SHP77 treated with DMSO at 0.1 percent for 48 hours (cell line): ENCODE measurements at places on chromosomes 11 and 22.

GRCh38 chr22:45970705-45971407 lies 6.1 kb downstream of the WNT7B start:
- DNase-seq = no peak

DNA sequence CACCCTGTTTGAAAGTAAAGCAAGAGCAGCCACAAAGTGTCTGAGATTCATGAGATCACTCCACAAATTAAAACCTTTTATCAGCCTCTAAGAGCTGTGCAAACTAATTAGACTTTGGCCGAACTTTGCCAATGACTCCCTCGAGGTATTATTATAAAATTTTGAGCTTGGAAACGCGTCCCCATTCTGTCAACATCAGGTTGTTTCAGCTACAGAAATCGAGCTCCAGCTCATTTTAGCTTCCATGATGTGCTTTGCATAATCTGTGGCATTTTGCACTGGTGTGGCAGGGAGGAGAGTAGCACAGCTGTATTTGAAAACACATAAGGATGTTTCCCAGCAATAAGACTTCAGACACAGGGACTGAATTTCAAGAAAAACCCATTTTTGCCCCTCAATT lies 872.2 kb downstream of the NTM start:
- DNase-seq = no peak

DNA sequence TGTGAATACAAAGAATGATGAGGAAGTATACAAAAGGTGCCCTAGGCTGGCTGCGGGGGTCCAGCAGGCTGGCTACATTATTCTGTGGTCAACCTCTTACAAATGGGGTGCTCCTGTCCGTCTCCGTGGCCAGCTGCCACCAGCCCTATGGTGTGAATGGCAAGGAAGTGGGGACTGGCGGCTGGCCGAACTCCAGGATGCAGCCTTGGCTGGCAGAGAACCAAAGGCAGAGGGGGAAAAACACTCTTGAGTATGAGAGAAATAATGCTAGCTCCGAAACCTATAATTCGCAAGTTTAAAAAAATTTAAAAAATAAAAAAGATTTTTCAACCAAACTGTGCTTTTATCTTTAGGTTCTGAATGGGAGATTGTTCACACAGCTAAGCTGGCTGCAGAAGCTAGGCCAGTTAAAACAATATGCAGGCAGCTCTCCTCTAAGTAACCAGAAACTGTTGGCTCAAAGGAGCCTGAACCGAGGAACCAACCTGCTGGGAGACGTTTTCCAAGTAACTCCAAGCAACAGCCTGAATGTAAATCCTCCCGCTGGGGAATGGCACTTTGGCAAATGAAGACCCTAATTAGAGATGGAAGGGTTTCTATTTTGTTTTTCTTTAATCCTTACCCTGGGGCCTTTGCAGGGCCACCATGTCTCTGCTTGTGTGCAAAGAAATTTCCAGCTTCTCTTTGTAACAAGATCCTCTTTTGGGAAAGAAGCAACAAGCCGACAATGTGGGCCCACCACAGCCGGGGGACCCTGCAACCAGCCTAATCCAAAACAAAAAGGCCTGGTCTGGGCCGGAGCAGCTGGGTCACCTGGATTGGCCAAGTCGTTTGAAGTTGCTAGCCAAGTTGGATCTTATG lies 50.2 kb downstream of the C22orf31 start:
- DNase-seq = no peak

DNA sequence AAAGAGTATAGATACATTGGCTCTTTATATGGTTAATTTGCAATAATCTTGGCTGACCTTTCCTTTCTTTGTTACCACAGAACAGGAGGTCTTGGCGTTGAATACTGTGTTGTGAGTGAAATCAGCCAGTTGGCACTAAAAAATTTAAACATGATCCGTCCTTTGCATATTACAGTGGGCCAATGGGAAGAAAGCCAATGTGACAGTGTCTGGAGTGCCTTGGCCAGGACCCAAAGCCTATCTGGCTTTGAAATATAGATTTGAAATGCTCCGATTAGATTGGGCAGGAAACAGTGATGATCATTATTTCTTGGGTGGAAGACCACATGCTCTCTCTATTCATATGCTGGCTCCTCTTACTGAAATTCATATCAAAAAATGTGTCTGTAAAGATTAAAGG lies 339.6 kb upstream of the ANO3 start:
- DNase-seq = no peak

DNA sequence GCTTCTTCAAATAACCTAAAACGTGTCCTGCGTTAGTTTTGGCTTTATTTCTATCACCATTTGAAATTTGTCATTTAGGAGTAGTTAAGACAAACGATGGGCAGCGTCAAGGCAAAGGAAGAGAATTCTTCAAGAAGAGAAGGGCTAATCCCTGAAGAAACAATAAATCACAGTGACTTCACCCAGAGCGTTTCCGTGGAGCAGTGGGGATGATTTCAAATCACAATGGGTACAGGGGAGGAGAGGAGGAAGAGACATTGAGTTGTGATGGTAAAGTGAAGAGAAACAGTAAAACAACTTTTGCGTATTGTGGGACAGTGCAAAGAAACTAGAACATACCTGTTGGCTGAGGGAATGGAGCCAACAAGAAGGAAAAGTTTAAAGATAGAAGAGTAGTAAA lies 9.7 kb downstream of the PDGFD start:
- DNase-seq = no peak

DNA sequence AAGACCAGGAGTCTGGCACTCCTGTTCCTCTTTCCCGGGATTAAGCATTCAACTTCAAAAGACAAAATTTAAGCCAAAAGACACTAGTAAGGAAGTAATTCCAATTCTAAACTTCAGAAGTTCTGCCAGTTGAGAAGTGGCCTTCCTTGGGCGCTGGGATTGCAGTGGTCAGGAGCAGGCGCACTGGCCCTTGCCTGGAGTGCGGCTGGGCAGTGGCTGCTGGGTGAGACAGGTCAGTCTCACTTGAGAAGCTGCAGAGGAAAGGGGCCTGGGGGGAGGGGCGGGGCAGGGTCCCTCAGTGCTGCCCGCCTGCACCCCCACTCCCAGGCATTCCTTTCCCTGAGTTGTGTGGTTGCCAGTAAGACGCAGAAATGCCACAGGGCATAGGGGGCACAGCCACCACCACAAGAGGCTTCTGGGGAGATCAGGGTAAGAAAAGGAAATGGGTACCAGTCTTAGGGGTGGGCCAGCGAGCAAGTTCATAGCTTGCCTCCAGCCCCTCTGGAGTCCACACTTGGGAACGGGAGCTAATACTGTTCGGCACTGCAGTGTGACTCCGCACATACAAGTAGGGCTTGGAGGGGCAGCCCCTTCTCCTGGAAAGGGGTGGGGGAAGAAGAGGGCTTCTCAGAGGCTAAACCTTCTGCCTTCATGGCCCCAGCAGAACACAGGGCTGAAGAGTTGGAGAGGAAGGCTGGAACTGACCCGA lies 5.5 kb downstream of the MRPL49 start:
- DNase-seq = no peak

DNA sequence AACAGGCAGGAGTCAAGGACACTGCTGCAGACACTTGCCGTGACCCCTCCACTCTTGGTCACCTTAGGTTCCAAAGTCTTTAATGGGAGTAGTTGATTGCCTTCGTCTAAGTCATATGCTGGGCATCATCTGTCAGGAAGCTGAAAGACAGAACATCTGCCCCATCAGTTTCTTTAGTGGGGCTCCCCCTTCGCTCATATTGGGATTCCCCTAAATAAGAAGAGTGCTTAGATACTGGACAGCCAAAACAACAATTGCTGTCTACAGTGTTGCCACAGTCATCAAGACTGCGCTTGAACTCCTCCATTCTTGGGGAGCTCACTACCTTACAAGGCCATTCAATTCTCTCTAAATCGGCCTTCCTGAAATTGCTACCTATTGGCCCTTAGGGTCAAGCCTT lies 58.5 kb downstream of the UBASH3B start:
- no peak for DNase-seq

- DNase-seq = no peak
Measured at GRCh38 chr11:115545581-115546210, 41.5 kb upstream of the CADM1 start.

- DNase-seq = no peak
Measured at GRCh38 chr11:122344215-122344614, 228.2 kb upstream of the BLID start.

DNA sequence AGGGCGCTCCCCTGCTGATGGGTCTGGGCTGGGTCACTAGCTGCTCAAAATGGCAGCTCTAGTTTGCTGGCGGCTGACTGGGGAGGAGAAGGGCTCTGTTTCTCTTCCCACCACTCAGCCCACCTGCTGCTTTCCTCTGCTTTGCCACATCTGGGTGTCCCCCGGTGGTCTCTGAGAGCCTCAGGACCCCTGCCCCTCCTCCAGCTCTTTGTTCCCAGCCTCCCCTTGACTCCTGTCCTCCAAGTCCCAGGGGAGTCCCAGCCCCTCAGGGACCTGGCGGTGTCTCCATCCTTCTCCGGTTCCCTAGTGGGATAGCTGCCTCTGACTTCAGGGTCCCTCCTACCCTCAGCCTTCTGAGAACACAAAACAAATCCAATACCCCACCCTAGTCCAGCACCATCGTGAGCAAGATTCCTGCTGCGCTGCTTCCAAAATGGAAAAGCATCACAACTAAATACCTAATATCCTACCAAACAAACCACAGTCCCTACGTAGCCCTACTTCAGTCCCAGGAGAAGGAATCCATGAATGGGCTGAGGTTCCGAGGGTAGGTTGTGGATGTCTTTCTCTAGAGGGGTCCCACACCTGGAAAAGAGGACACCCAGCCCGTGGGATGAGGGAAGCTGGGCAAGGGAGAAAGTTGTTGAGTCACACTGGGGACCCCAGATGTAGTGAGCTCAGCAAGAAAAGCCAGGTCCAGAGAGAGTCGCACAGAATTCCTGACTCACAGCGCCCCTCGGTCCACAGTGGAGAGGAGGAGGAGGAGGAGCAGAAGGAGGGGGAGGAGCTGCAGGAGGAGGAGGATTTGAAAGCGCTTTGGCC lies 45.0 kb upstream of the NNMT start:
- no peak for DNase-seq

GRCh38 chr22:44997060-44997459 lies 12.7 kb downstream of the PHF21B start:
- no peak for DNase-seq

- DNase-seq = no peak
Measured at GRCh38 chr22:39666926-39667325, 96.4 kb downstream of the CACNA1I start.

DNA sequence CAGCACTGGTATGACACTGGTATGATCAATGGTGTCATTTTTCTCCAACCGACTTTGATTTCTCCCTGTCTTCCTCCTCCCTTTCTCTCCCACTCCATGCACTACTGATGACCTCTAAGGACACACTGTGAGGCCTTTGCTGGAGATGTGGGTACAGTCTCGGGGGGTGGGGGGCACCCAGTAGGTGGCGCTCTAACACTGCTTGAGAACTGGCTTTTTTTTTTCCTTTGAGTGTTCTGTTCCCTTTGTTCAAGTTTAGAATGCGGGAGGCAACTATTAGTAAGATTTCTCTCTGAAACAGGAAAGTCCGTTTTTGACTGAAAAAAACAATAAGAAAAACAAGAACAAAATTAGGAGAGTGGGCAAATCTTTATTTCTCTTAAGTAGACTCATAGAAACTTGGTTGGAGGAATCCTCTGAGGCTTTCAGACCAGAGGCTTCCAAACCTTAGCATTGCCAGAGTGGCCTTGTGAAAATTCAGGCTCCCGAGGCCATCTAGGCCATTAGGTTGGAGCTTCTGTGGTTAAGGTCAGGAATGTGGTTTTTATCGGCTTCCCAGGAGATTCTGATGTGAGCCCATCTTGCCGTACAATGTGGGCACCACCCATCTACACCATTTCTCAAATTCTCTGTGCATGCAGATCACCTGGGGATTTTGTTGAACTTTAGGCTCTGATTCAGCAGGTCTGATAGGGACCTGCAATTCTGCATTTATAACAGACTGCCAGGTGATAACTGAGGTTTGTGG lies 43.2 kb downstream of the PANX1 start:
- DNase-seq = no peak

GRCh38 chr11:12865863-12866595 lies 143.1 kb upstream of the RASSF10 start:
- DNase-seq = no peak

- no peak for DNase-seq
Measured at GRCh38 chr11:68338051-68338780, 25.8 kb downstream of the LRP5 start.

DNA sequence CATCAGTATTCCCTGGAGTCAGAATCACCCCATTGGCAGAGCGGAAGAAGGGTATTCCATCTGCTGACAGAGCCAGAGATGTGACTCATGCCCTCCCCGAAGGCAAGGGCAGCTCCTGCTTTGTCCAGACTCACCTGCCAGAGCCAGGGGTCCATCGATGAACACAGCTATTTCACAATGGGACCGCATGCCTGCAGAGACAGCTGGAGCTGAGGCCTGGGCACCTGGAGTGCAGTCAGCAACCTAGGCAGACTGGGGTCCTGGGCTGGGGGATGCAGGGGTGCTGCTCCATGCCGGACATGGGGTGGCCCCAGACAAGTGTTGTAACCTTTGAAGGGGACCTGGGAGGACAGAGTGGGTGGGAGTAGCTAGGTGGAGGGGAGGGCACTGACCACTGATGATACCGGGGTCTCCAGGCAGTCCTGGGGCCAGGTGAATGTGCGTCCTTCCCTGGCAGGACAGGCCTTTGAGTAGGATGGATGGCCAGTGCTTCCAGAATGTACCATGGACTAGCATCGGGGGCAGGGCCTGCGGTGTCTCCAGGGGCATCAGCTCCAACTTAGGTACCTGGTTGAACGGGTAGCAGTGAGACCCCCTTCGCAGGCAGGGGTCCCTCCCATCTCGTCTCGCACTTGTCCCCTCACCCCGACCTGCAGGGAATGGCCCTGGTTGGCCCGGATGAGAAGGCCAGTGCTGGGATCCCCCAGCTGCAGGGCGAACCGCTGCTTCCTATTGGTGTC lies 1.7 kb downstream of the TRPT1 start:
- DNase-seq = no peak

DNA sequence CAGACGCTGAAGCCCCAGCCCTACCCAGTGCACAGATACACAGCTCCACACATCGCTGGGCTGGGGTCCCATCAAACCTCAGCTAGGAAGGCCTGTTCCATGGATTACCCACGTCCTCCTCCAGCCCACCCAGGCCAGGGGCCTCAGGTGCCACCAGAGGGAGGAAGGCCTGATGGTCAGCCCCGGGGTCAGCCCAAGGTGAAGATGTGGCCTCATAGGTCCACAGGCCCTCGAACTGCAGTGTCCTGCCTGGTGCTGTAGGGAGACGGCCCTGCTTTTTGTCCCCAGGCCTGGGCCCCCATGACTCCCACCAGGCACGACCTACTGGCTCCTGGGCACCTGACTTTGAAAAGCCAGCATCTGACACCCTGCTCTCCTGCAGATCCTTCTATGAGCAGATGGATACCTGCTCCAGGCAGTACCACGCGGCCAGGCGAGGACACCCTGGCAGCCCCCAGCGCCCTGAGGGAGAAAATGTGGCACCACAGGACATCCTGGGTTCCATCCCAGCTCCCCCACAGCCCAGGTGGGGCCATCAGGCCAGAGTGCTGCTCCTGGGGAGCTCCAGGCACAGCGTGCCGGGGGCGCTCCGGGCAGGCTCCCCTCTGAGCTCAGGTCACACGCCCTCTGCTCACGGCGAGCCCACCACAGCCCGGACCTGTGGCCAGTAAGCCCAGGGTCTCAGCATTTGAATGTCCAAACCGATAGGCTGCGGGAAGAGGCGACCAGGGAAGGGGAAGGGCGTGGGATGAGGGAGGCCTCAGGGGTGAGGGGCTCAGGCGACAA lies 15.8 kb upstream of the MOB2 start:
- DNase-seq = no peak

DNA sequence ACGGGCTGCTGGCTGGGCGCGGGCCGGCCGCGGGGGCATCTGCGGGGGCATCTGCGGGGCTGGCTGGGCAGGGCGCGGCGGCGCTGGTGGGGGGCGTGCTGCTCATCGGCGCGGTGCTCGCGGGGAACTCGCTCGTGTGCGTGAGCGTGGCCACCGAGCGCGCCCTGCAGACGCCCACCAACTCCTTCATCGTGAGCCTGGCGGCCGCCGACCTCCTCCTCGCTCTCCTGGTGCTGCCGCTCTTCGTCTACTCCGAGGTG lies 194 bp downstream of the DRD4 start:
- DNase-seq = no peak
